GM06990 (cell line): ENCODE measurements at places on chromosomes 1 and 21.

DNA sequence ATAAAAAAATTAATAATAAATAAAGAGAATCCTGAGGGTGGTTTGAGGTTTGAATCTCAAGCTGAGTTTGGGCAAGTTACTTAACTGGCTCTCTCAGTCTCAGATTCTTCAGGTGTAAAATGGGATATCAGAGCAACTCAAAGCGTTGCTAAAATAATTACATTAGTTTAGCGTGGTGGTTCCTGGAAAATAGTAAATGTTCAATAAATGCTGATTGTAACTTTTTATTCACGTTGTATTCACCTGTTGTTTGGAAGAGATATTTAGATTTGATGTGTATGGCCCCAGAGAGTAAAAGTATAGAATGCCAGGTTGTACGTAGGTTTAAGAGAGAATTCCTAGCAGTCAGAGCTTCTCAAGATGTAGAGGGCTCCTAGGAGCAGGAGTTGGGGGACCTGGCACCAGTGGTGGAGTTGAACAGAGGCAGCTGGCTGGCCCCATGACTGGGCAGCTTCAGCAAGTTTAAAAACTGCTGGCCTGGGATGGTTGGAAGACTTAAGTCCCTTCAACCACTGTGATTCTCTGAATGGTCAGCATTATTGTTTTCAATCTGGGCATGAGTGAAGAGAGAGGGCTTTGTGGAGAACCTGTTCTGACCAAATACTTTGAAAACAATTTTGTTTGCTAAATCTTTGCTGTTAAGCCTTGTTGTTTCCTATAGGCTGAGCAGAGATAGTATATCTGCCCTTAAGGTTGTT, 22.4 kb downstream of the PRCC start:
- DNase-seq = no peak

DNA sequence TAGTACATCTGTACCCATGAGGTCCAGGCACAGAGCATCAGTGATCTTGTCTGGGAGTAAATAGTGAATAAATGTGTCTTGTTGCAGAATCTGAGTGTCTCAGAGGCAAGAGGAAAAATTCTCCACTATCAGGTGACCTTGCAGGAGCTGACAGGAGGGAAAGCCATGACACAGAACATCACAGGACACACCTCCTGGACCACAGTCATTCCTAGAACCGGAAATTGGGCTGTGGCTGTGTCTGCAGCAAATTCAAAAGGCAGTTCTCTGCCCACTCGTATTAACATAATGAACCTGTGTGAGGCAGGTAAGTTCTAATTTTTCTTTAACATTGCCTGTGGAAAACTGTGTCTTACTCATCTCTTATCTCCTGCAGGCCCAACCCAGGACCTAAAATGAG, 43.1 kb downstream of the IL12RB2 start:
- no peak for DNase-seq

DNA sequence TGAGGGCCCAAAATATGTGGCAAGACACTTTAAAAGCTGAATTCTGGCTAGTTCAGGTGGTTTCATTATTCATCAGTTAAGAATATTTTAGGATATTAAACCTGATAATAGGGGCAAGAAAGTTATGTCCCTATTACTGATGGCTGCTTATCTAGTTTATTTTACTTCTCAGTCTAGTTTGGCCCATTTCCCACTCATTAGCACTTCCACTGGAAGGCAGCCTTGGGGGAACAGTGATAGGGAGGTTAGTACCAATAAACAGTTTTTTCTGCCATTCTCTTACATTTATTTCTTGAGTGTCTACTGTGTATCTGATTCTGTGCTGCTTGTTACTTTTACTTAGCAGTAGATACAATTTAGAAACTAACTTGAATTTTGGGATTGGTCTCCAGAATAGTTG, 9.0 kb downstream of the PPP1R12B start:
- no peak for DNase-seq

DNA sequence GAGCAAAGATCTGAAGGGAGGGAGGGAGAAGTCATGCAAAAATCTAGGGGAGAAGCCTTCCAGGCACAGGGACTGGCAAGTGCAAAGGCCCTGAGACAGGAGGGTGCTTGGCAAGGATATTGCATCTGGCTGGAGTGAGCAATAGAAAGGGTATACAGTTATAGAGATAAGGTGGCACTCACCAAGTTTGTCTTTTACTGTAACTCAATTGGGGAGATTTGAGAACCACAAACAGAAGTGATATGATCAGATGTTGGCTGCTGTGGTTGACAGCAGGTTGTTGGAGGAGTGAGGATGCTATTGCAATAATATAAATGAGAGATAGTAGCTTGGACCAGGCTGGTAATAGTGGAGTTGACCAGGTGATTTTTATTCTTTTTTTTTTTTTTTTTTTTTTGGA, 25.6 kb downstream of the MCOLN3 start:
- no peak for DNase-seq

DNA sequence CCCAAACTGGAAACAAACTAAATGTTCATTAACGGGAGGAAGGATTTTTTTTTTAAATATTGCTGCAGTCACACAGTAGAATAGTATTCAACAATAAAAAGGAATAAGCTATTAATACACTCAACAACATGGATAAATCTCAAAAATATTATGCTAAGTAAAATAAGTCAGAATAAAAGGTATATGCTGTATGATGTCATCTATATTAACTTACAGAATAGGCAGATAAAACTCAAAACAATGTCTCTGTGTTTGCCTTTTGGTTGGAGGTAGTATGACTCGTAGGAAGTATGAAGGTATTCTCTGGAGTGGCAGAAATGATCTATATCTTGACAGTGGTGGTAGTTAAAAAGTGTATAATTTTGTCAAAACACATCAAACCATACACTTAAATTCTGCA, 6.1 kb upstream of the ST6GALNAC5 start:
- DNase-seq = no peak

DNA sequence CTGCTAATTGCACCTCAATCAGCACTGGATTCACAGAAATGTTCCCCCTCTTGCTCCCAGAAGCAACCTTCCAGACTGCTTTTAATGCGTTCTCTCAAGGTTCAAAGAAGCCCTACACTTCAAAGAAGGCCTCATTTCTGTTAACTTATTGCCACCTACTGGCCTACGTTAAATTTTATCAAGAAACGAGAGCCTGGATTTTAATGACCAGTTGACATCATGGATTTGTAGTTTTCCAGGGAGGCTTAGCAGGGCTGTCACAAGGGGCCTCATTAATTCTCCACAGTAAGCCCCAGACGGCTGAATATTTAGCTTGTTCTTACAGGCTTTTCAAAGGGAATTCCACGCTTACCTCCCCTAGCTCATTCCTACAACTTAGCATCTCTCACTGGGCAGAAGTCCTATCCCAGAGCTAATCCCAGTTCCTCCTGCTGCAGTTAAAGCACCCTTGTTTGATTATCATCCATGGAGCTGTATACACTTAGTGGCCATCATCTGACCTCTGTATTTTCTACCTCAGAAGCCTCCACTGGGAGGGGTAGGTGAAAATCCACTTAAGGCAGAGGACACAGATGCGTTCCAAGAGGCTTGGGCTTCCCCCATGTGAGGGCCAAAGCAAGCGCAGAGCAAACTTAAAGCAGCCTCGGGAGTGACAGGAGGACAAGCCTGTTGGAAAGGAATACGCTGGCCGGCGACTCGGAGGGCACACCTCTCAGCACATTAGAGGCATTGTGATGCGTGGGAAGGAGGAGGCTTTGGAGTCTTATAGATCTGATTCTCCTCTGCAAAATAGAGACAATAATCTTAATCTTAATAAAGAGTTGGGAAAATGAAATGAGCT, 32.2 kb upstream of the CYP4X1 start:
- no peak for DNase-seq
